ENCODE measurements at places on chromosomes 7 and 10.

DNA sequence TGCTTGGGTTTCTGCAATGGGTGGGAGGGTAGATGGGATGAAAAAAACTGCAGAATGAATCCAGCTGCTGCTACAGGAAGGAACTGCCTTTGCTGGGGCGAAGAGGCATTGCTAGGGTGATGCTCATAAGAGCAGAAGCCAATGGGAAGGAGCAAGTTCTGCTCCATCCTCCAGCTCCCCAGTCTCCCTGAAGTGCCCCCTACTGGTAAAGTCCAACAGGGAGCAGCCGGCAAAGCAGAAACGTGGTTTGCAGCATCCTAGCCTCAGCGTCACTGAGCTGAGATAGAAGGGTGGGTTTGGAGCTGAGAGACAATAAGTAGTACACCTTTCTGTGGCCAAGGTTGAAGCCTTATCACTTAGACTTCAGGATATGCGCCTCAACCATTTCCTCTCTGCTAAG lies 220.5 kb downstream of the CCSER2 start:
- DNase-seq, result no peak

DNA sequence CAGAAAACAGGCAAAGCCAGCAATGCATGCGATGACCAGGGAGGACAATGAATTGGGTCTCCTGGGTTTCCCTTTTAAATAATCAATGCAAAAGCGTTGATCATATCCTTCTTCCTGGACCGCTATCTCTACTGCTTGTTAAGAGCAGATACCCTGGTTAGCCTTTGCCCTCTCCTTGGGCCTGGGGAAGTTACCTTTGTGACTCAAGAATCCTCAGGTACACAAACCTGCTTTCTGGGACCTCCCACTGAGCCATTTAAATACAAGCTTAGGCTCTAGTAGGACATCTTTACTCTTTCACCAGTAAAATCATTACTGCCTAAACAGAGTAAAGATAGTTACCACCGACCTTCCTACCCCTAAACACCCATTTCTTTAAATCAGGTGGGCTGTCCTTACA lies 173.9 kb downstream of the WNT2 start:
- no peak for DNase-seq

GRCh38 chr10:52747694-52748093 lies 24.9 kb downstream of the MBL2 start:
- DNase-seq, result no peak

DNA sequence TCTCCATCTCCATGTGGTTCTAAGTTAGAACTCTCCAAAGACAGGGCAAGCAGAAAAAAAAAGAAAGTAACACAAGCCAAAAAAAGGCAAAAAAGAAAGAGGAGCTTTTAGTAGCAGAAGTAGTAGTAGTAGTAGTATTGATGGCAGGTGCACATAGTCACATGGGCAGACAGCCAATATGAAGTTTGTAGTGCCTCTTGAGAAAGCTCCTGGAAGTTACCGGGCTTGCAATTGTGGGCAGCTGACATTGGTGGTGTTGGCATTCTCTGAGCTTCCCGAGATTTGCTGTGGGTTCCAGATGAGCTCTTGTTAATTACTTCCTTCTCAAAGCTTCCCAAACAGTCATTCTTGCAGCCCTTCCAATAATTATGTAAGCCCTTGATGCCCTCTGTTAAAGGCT lies 1128.5 kb downstream of the TYW1 start:
- DNase-seq, result no peak

- no peak for DNase-seq
These were observed 26.2 kb upstream of the SLC29A3 start for GRCh38 chr10:71292624-71293445.

DNA sequence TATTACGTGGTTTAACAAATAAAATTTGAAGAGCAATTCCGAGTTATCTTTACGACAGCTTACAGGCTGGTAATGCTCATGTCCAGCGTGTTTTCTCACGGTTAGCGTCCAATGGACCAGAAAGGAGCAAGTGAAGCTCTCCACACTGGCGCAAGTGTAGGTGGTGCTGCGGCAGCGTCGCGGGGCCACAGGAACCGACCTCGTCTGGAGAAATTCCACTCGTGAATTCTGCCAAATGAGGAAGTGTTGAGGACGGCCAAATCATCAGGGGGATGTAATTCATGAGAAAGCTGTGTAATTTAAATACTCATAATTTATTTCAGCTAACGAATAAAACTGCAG lies 350 bp upstream of the ZNF37A start:
- no peak for DNase-seq

DNA sequence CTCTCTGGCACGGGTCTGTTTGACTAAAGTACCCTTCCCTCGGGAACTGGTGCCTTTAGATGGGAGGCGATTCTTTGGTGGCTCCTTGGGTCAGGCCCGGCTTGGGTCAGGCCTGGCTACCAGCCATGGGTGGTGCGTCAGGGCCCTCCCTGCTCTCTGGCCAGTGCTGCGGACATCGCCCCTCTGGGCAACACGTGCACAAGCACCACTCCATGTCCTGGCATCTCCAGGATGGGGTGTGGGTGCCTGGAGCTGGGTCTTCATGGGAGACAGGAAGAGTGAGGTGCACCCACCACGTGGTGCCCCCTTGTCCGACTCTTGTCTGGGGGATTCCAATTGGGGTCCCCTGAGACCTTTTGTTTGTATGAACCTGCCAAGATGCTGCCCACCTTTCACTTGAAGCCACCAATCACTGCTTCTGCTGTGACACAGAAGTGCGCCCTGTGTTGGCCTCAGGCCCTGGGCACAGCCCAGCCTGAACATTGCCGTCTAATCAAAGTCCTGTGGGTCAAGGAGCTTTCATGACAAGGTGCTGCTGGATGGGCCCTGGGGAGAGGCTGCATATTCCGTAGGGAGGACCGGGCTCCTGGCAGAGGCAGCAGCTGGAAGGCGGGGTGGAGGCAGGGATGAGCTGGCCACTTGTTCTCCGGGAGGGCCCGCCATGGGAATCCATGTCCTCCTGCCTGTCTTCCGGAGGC lies 11.1 kb upstream of the PWWP2B start:
- no peak for DNase-seq

GRCh38 chr7:92584953-92585352 lies 5.2 kb downstream of the FAM133B start:
- no peak for DNase-seq

DNA sequence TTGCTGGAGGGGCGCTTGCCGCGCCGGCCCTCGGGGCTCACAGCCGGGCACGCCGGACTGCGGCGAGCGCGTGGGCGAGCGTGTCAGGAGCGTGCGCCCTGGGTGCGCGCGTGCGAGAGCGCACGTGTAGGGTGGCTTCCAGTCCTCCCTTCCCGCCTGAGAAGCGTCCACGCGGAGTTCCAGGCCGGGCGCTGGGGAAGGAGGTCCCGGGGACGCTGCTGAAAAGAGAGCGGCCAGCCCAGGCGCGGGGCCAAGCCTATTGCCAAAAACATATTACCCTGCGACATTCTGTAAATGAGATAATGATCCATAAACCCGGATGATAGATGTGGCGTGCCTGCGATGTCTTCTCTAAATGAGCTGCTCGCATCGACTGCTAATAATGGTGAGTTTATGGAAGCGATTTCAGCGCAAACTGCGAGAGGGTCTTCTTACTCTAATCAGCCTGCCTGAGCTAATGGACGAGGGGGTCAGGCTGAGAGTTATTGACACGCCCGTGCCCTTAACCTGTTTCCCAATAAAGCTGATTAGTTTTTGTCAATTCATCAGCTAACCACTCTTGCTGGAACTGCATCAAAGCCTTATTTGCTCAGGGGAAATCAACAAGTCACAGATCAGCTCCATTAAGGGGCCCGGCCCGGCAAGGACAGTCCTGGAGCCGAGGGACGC lies 8.0 kb upstream of the MNX1 start:
- DNase-seq, result no peak

DNA sequence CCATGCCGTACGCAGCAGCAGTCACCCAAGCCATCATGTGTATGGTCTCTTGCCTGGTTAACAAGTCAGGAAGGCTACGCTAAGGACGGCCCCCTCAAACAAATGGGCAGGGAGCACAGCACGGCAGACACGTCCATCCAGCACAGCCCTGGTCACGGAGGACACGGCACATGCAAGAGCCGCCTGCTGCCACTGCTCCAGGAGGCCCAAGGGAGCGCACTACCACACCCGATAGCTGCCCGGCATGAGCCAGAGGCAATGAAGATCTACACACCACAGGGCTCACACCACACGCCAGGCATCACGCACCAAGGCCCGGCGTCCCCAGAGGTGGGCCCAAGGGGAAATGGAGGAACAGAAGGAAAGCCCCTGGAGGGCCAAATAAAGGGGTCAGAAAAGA lies 134.2 kb downstream of the MAD1L1 start:
- DNase-seq, result no peak

DNA sequence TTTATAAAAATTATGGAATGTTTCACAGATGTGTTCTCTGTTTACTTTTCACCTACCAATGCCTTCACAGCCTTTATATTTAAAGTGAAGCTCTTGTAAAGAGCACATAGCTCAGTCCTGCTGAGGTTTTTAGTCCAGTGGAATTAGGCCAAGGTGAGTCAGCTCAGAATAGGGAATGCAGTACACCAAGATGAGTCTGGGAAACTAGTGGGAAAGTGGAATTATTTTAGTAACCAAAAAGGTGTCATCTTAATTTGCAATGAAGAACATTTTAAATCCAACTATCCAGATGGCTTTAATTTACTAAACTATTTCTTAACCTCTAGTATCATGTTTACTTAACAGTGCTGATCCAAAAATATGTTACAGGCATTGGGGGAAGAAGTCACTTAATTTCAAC lies 236.3 kb upstream of the CTBP2 start:
- DNase-seq, result no peak

DNA sequence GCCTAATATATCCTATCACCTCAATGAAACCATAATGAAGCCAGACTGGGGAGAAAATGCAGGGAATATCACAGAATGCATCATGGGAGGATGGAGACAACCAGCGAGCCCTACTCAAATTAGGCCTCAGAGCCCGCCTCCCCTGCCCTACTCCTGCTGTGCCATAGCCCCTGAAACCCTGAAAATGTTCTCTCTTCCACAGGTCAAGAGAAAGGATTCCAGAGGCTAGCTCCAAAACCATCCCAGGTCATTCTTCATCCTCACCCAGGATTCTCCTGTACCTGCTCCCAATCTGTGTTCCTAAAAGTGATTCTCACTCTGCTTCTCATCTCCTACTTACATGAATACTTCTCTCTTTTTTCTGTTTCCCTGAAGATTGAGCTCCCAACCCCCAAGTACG lies 31.5 kb downstream of the PRSS2 start:
- DNase-seq, result no peak

GRCh38 chr10:112996462-112996861 lies 46.4 kb downstream of the TCF7L2 start:
- no peak for DNase-seq

GRCh38 chr10:8133146-8133545 lies 78.7 kb downstream of the GATA3 start:
- no peak for DNase-seq

DNA sequence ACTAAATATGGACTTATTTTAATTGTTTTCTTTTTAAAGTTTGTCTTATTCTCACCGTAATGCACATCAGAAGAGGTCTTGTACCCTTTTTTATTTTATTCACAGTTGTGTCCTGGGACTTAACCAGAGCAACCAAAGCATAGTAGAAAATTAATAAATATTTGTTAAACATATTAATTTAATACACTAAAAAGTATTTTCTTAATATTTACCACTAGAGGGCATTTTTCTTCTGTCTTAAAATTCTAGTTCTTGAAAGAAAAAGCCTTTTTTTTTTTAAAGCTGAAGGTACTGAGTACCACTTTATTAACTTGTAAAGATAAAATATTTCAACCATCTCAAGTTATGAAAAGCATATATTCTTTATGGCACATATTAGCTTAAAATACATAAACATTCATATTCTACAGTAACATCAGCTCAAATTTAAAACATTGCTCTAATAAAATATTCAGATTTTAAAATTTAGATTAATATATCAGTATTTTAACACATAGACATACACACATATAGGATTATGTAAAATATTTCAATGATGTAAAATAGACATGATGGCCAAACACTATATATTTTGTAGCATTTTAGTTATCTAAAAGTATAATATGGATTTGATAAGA lies 260.4 kb downstream of the SEMA3A start:
- no peak for DNase-seq

- DNase-seq, result no peak
These were observed 6.5 kb downstream of the SNX8 start for GRCh38 chr7:2307690-2308107.

DNA sequence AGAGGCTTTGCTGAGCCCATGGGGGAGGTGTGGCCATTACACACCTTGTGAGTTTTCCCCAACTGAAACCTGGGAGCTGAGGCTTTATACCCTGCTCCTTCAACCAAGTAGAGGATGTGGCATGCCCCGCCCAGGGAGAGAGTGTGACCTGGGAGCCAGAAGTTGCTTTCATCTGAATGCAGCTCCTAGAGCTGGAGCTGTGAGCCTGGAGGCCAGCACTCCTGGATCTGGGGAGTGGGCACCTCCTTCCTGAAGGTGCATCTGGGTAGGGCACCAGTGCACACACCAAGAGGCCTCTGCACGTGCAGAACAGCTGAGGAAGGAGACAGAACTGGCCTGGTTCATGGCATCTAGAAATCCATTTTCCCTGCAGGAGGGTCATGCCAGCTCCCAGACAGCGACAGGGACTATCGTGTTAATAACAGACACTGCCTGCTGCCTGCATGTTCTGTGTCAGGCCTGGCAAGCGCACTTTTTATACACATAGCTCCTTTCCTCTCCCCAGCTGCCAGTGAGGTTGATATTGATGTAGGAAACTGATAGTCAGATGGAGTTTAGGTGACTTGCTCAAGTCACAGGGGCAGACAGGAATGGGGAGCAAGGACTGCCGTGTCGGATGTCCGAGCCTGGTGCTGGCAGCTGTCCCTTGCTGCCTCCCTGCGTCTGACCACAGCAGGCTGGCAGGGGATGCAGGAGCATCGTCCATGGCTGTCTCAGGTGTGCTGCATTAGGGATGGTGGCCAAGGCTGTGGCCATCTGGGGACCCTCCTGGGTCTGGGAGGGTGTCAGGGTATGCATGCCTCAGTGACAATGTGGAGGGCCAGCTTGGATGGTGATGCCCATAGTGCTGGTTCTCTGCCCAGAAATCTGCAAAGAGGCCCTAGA lies 189.9 kb upstream of the CXCL12 start:
- no peak for DNase-seq

- DNase-seq, result no peak
These were observed 425.6 kb downstream of the PLXNA4 start for GRCh38 chr7:132150711-132151110.

DNA sequence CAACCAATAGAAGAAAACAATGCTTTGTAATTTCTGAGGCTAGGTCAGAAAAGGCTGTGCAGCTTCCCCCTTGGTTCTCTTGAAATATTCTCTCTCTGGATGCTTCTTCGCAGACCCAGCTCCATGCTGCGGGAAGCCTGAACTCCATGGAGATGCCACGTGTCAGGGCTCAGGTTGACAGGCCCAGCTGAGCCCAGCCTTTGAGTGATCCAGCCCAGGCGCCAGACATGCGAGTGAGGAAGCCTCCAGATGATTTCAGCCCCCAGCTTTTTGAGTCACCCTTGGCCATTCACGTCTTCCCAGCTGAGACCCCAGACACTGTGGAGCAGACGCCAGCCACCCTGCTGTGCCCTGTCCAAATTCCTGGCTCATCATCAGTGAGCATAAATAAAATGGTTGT lies 378.4 kb upstream of the NRP1 start:
- no peak for DNase-seq
